Left renal pelvis (tissue), 4 donors: ENCODE measurements at places on chromosomes 13 and 19. TPM values are rescaled to one million over a fixed set of nuclear protein-coding genes. Genes with fewer than 3 reads are reported as not detected.

- no peak for DNase-seq
These were observed 1339.4 kb downstream of the EFNB2 start for GRCh38 chr13:105196052-105196451.

- DNase-seq = no peak
These were observed 123.8 kb downstream of the NDFIP2 start for GRCh38 chr13:79604752-79605151.

GRCh38 chr19:15288146-15288963, 44.0 kb downstream of the BRD4 start:
- DNase-seq = no peak

- no peak for DNase-seq
These were observed 54.5 kb downstream of the ZNF93 start for GRCh38 chr19:19955208-19955607.

DNA sequence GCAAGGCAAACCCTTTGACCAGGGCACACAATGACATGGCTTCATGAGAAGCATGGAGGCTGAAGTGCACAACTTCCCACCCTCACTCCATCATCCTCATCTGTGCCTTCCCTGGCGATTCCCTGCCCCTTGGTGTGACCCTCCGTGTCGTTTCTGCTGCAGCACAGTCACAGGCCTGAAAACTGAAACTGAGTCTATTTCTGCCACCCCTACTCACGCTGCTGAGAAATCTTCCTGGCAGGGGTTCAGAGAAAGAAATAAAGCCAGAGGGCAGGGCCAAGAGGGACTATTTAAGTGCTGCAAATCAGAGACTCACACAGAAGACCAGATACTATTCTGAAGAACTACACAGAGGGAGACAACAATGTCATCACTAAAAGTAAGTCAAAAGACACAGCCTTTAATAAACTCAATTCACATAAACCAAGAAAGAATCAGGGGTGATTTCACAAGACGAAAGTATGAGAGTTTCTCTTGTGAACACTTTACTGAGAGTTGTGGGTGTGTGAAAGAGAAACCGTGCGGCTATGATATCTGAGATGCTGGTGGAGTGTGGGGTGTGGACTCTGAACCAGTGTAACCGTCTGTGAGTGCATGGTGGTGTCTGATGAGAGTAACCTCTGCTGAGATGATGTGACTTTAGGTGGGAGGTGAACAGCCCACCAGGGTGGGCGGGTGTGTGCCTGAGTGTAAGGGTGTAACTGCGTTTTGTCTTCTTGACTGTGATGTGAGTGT, 23.5 kb downstream of the LGALS16 start:
- no peak for DNase-seq

DNA sequence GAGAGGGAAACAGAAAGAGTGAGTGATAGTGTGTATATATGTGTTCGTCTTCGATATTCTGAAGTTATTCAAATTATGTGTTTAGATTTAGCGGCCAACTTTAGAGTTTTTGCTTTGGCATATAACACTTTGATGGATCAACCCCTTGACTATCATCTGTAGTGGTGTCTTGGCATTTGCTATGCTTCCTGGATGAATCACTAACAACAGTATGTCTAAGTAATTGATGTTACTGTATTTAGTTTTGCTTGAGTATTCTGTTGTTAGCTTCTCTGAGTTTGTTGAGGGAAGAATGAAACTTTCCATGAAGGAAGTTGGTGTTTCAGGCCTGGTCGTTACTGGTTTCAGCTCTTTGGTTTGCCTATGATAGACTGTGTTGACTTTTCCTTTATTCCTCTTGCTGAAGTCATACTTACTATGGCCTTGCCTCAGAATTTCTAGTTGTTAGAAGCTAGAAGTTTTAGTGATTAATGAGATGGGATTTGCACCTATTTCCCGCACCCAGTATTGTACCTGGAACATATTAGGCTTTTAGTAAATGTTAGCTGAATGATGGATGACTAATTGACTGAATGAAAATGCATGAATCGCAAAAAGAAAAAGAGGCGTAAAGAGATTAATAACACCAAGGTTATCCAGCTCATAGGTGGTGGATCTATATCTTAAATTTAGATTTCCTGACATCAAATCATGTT, 20.7 kb downstream of the NDFIP2 start:
- no peak for DNase-seq

Gene RETN
- 1.9 TPM for polyA plus RNA-seq

DNA sequence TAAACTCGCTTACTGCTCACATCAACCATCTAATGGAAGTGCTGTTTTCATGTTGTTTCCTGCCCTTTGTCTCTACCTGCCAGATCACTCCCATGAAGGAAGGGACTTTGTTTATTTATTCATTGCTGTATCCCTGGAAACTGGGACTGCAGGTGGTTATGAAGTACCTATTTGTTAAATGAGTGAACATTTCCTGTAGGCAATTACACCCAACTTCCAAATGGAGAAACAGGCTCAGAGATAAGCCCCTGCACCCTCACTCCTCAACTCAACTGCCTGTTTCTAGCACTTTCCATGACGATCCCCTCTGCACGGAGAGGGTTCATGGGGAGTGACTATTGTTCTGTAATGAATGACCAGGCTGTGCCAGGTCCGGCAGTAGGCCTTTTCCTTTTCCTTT, 1.9 kb upstream of the SELENOW start:
- DNase-seq = no peak

GRCh38 chr19:54660964-54661363, 1.8 kb upstream of the LILRB4 start:
- DNase-seq = no peak

DNA sequence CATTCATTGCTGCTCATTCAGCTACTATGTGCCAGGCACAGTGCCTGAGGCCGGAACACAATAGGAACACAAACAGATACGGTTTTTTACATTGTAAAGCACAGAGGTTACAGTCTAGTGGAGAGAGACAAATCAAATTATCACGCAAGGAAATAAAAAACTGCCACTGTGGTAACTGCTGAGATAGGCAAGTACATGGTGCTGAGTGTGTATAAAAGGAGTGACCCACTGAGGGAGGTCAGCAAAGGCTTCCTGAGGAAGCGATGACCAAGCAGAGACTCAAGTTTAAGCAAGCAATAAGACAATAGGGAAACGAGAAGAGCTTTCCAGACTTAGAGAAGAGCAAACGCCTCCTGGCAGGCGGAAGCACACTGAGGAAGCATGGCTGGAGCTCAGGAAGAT, 56.4 kb downstream of the NUFIP1 start:
- DNase-seq = no peak

DNA sequence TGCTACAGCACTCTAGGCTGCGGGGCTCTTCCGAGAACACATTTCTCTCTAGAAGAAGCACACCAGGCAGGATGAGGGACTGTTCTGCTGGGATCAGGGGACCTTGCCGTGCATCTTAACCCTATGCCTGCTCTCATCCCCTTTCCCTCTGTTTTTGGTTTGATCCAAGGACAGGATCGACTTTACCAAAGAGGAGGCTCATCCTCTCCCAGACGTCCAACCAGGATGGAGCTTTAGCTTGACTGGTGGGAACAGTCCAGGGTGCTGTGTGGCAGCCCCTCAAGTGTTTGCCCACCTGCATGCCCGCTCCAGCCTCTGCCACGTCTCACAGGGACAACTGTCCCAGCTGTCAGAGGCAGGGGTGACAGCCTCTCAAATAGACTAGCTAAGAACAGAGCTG, 42.3 kb upstream of the KCTD15 start:
- DNase-seq = no peak

DNA sequence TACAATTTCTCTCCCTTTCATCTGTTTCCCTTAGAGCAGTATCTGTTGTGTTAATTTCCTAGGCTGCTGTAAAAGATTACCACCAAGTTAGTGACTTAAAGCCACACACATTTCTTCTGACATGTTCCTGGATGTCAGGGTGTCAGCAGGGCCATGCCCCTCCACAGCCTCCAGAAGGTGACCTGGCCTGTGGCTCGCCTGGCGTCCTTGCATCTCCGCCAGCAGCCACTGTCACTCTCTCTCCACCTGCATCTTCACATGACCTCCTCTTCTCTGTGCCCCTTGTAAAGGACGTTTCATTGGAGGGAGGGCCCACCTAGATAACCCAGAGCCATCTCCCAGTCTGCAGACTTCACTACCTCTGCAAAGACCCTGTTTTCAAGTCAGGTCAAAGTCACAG, 61.3 kb downstream of the SLC7A9 start:
- no peak for DNase-seq

Gene RUBCNL
- polyA plus RNA-seq = 2.7 TPM

Gene OR2Z1
- not detected for polyA plus RNA-seq
